ENCODE measurements at places on chromosomes 1 and 21. TPM values are rescaled to one million over a fixed set of nuclear protein-coding genes. Genes with fewer than 3 reads are reported as not detected.

CNR2 gene
- polyA plus RNA-seq = 0.13 TPM

FLG2 gene
- polyA plus RNA-seq = 0.27 TPM

OR2L5 gene
- not detected for polyA plus RNA-seq

LCE3E gene
- not detected for polyA plus RNA-seq

TMPRSS3 gene
- polyA plus RNA-seq = 0.66 TPM

CSF3R gene
- 9.7 TPM for polyA plus RNA-seq

MTARC1 gene
- 21.5 TPM for polyA plus RNA-seq

SPATA45 gene
- 0.67 TPM for polyA plus RNA-seq

AGBL4 gene
- 0.94 TPM for polyA plus RNA-seq

GNG12 gene
- 56.5 TPM for polyA plus RNA-seq

FALEC gene
- 0.50 TPM for polyA plus RNA-seq

TMEM79 gene
- polyA plus RNA-seq = 9.1 TPM

SLC50A1 gene
- 32.0 TPM for polyA plus RNA-seq

B3GALT2 gene
- polyA plus RNA-seq = 19.1 TPM

ATAD3A gene
- 12.2 TPM for polyA plus RNA-seq

TNNI3K gene
- 0.38 TPM for polyA plus RNA-seq

OR6N1 gene
- polyA plus RNA-seq = not detected

EVI5 gene
- polyA plus RNA-seq = 23.9 TPM

DYRK3 gene
- 9.9 TPM for polyA plus RNA-seq

FCRL2 gene
- 0.15 TPM for polyA plus RNA-seq

CYP4A22 gene
- 0.07 TPM for polyA plus RNA-seq

HMGCS2 gene
- polyA plus RNA-seq = 0.58 TPM

SEMA6C gene
- 26.0 TPM for polyA plus RNA-seq

SMIM1 gene
- 4.7 TPM for polyA plus RNA-seq

SPATA17 gene
- 5.1 TPM for polyA plus RNA-seq

C1QA gene
- polyA plus RNA-seq = 24.8 TPM

LCE1E gene
- not detected for polyA plus RNA-seq

ZZZ3 gene
- 56.9 TPM for polyA plus RNA-seq

RGS21 gene
- polyA plus RNA-seq = not detected

ROR1 gene
- polyA plus RNA-seq = 95.8 TPM

HLCS gene
- 16.8 TPM for polyA plus RNA-seq

PPFIA4 gene
- 3.7 TPM for polyA plus RNA-seq

PRDM16 gene
- polyA plus RNA-seq = 16.8 TPM

RHD gene
- polyA plus RNA-seq = 3.1 TPM

UTS2 gene
- polyA plus RNA-seq = not detected

RHBDL2 gene
- 2.0 TPM for polyA plus RNA-seq

HOOK1 gene
- polyA plus RNA-seq = 36.2 TPM

GBP4 gene
- polyA plus RNA-seq = 20.4 TPM

KCNT2 gene
- polyA plus RNA-seq = 5.5 TPM

USH2A gene
- 0.06 TPM for polyA plus RNA-seq

LCE1B gene
- not detected for polyA plus RNA-seq

POU3F1 gene
- polyA plus RNA-seq = not detected

ANKRD34A gene
- 1.3 TPM for polyA plus RNA-seq

MRPL9 gene
- 132 TPM for polyA plus RNA-seq

TPTE gene
- 0.07 TPM for polyA plus RNA-seq

PADI2 gene
- 13.5 TPM for polyA plus RNA-seq

VCAM1 gene
- 66.0 TPM for polyA plus RNA-seq

NHLH1 gene
- 0.13 TPM for polyA plus RNA-seq

GJA9 gene
- 0.26 TPM for polyA plus RNA-seq

TMEM125 gene
- 37.6 TPM for polyA plus RNA-seq

PLA2G2C gene
- polyA plus RNA-seq = 0.06 TPM

Measured in left lung (tissue), 14 donors.